ENCODE measurements at places on chromosomes 7 and 10.

DNA sequence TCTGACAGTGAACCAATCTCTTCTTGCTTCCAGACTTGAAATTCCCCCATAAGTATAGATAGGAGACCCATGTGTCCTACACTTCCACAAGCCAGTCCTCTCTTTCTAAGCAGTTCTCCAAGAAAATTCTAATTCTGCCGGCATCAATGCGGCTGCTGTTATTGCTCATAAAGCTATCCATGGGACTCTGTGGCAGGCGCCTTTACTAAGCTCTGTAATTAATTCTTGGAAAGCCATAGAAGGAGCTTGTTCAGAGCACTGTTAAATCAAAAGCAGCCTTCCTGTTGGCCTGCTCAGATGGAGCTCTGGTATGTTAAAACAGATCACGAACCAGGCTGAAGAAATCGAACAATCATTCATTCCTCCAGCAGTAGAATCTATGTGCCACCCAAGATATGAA, 244.3 kb upstream of the NFE2L3 start:
- DNase-seq = no peak

- no peak for DNase-seq
Measured at GRCh38 chr7:87226495-87226894, 7.0 kb upstream of the TMEM243 start.

DNA sequence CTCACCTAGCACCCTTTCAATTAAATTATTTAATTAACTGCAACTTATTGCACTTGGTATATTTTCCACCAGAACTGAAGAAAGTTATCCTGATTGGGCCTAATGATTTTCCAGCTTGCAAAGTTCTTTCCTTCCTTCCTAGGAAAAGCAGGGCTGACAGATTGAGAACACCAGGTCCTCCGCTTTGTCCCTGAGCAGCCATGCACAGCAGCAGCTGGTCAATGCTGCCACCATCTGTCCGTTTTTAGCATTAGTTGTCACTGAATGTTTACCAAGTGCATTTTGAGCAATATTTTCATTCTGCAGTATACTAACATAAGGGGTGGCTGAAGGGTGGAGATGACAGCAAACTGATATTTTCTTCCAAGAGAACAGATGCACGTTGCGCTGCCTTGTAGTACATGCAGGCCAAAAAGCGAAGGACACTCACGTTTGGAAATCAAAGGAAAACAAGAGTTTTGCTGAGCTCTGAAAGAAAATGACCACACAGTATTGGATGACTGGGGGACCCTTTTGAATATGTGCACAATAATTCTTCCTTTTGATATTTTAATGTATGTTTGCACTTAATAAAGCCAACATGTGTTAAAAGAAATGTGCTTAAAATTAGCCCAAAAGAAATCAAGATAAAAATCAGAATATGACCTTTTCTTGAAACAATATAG, 248.8 kb upstream of the PTN start:
- peak; percentile 73 for DNase-seq

GRCh38 chr7:123725586-123726171, 23.1 kb downstream of the WASL start:
- no peak for DNase-seq

- no peak for DNase-seq
Measured at GRCh38 chr7:81791568-81792518, 22.0 kb upstream of the HGF start.

DNA sequence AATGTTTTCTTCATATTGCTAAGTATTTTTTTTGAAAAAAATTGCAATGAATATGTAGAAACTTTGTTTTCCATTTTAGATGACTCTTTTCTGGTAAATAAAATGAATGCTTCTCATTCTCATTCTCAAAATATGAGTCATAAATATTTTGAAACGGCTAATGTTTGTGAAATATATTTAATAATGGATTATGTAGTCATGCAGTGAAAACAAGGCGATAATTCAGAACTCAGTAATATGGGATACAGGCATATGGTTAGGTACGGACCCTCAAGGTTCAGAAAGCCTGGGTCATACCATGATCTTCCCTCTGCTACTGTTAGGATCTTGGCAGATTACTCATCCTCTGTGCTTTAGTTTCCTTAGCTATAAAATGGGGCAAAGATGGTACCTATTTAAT, 46.2 kb upstream of the SLC39A12 start:
- no peak for DNase-seq

- no peak for DNase-seq
Measured at GRCh38 chr10:28363376-28363775, 60.5 kb upstream of the MPP7 start.

DNA sequence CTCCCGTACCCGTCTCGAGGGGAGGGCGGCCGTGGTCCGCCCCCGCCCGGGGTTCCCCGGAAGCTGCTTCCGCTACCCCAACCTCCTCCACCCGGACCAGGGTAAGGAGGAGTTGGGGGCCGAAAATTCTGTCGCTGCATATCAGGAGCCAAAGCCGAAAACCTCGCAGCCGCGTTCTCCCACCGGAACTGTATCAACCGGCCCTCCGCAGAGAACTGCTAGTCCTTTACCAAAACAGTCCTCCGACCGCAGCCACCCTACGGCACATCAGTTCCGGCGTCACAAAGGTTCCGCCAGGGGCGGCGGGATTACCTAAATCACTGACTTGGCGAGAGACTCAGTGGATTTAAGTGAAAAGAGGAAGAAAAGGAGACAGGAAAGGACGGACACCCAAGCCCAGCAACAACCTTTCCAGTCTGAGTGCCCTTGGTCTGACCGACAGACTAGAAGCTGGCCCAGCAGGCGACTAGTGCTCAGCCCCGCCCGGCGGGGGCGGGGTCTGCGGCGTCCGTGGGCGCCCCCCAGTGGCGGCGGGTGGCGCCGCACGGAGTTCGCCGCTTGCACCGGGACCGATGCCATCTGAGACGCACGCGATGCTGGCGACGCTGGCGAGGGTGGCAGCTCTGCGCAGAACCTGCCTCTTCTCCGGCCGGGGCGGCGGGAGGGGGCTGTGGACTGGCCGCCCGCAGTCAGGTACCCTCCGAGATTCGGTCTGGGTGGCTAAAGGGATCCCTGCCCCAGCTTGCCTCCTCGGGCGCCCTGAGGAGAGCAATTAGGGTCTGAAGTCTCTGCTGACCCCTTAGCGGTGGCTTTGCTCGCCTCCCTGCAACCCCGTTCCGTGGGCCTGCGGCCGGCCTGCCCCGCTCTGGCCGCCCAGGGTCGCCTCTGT, at the start of the genes MPLKIP and SUGCT:
Gene MPLKIP, minus strand, starts transcription at position 195 of the 889 bp plus-strand sequence. Its CDS starts 55 bp downstream, at position 140.
Gene SUGCT, plus strand, starts transcription at position 578 of the 889 bp plus-strand sequence.
- peak; percentile 91 for DNase-seq

GRCh38 chr10:34960983-34961382, 129.2 kb downstream of the CUL2 start:
- DNase-seq = no peak

- DNase-seq = no peak
Measured at GRCh38 chr10:75189266-75190096, 21.1 kb upstream of the VDAC2 start.

DNA sequence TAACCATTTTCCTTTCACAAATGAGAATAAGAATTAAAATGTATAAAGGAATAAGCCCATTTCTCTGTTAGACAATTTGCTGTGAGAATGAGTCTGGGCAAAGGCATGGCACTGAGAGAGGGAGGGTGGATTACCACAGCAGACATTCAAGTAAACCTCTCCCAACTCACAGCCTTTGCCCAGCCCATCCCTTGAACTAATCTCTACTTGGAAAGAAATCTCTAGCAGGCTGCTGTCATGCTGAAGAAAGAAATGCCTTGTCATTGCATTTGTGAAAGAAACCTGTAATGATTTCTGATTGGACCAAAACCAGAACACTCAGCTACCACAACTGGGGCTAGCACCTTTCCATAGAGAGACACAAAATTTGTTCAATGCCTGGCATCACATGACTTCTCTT, 39.2 kb downstream of the CH25H start:
- no peak for DNase-seq

- no peak for DNase-seq
Measured at GRCh38 chr7:75881436-75882095, 2.7 kb downstream of the RHBDD2 start.

GRCh38 chr7:123621707-123622106, 20.1 kb downstream of the ASB15 start:
- no peak for DNase-seq

DNA sequence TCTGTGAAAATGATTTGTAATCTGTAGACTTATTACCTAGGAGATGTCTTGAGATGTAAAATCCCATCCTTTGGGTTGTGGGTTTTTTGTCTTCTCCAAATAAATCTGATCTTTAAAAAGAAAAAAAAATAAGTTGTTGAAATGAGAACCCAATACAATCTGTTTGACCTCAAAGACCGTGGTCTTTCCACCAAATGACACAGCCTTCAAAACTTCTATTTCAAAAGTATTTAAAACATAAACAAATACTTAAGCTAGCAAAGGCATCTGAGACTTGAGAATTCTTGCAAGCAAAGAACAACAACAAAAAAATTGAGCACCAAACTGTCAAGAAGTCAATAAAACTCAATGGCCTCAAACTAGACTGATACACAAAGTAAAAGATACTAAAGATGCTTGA, 67.9 kb upstream of the HECW1 start:
- DNase-seq = no peak

DNA sequence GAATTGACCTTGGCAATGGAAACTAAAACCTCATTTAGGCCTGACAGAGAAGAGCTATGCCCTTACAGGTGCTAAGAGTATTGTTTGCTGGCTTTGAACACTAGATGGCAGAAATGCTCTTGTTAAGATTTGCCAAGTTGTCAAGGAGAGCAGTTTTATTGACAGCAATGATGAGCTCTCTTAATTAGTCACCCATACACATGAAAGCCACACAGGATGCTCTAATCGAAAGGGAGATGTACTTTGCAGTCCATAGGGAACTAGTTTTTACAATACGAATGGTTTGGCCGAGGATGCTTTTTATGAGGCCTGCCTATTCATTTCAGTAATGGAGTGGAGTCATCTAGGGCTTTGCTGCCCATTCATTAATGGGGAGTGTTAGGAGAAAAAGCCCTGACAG, 45.4 kb upstream of the MBL2 start:
- DNase-seq = no peak

GRCh38 chr10:126777714-126778113, 107.2 kb upstream of the C10orf90 start:
- DNase-seq = no peak

DNA sequence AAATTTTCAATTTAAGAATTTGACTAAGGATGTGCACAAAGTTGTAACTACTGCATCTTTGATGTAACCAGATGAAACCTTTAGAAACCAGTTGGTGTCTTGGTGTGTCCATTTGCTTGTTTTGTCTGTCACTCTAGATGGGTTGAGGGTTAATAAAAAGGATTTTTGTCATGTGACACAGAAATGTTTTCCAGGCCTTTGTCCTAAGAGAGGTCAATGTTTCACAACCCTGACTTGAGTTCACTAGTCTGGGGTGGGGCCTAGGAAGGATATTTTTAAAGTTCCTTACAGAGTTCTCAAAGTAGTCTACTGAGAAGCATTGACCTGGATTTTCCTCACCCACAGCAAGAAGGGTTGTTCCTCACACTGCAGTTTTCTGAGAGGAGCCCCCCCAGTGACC, 90.3 kb downstream of the HERPUD2 start:
- no peak for DNase-seq

All from left hindlimb (tissue), 1 donor.